ENCODE measurements at places on chromosomes 4 and X.

DNA sequence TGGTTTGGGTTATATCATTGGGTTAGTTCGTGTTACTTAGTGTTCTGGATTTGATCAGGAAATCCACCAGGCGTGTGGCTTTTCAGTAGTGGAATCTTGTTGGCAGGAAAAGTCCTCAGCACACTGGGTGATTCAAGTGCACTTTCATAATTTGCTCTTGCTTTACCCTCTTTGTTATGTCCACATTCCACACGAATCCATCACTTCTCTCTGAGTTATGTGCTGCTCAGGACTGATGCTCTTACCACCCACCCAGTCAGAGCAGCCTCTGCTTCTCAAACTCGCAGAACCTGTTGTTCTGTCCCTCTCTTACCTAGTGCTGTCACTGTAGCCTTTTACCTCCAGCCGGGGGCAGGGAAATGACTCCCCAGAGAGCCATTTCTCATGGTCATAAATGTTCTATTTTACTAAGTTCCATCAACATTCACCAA, 37.2 kb upstream of the SCRG1 start:
- DNase-seq = no peak

DNA sequence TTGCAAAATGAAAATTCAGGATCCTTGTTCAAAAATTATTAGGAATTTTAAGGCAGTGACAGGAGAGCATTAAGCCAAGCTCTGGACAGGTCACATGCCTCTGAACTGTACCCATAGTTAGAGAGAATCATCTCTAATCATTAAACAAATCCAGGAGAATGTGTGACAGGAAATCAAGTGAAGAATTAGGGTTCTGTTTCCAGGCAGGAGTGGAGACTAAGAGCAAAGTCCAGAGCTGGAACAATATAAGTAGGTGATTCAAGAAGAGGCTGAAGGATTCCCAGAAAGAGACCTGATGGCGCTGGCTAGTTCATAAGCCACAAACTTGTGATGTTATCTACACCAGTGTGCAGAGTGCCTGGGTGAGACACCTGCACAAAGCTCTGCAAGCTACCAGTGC, 104.6 kb upstream of the PRKG2 start:
- no peak for DNase-seq

GRCh38 chrX:9745417-9746115, 20.1 kb downstream of the GPR143 start:
- DNase-seq = no peak

DNA sequence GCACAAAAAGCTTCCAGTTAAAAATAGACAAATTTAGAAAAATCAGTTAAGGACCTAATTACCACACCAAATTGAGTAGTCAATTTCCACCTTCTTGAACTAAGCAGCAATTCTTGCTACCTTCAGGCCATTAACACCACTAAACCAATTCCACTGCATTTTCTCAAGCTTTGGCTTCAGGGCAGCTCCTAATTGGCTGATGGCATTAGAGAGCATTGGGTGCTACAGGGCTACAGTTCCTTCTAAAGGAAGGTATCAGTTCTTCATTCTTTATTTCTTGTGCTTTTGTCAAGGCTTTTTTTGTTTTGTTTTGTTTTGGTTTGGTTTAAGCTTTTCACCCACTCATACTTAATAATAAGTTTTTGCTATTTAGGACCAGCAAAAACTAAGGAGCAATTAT, 90.2 kb upstream of the FAM241A start:
- DNase-seq = no peak

DNA sequence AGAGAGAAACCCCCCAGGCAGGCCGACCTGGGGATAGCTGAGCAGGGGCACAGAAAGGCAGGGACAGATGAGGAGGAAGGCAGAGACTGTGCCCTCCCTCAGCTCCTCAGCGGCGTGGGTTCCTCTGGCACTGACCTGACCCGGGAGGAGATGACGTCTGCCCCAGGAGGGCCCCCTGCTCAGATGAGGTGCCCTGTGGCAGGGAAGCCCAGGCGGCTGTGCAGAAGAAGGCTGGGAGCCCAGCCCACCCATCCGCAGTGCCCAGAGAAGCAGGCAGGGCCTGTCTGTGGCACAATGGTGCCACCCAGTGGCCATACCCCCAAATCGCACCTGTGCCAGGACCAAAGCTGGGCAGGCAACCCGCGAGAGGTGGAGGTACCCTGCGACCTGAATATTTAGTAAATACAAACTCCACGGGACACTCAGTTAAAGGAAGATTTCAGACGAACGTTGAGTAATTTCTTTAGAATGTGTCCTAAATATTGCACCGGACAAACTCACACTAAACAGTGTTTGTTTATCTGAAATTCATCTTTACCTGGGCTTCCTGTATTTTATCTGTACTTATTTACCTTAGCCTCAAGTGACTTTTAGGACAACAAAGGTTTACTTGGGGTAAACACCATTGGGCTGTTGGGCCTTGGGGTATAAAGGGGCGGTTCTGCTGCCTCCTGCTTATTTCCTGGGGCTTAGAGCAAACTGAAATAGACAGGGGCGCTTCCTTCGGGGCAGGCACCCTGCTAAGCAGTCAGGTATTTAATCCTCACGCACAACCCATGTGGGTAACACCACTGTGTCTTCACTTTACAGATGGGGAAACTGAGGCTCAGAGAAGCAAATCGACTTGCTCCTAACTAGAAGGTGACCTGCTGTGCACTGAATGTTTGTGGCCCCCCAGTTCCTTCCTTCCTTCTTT, 46.5 kb upstream of the HMX1 start:
- peak; percentile 6 for DNase-seq

- no peak for DNase-seq
Measured at GRCh38 chr4:166459621-166460020, 586.6 kb downstream of the TLL1 start.

- no peak for DNase-seq
Measured at GRCh38 chr4:125316401-125316790, 1.6 kb downstream of the FAT4 start.

GRCh38 chrX:17622331-17622730, 115.0 kb upstream of the SCML1 start:
- no peak for DNase-seq

- DNase-seq = no peak
Measured at GRCh38 chr4:3485011-3485791, 22.1 kb downstream of the DOK7 start.

DNA sequence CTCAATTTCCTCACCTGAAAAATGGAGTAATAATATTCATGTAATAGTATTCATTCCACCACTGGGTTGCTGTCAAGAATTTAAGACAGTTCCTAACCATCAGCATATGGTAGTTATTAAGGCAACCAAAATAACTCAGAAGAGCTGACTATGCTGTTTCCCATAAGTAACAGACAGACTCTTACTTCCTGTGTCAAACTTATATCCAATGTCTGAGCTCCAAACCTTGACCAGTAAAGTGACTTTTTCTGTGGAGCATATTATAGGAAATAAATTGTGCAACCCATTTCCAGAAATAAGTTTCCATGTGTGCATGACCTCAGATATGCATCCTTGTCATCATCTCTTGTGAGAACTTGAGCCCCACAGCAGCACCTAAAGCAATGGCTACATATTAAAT, 78.8 kb downstream of the HADH start:
- no peak for DNase-seq

GRCh38 chr4:48858130-48858529, 27.2 kb downstream of the OCIAD1 start:
- DNase-seq = no peak

- DNase-seq = no peak
Measured at GRCh38 chrX:5324546-5324945, 904.1 kb downstream of the NLGN4X start.

- no peak for DNase-seq
Measured at GRCh38 chr4:160811956-160812355, 1351.8 kb downstream of the FSTL5 start.

DNA sequence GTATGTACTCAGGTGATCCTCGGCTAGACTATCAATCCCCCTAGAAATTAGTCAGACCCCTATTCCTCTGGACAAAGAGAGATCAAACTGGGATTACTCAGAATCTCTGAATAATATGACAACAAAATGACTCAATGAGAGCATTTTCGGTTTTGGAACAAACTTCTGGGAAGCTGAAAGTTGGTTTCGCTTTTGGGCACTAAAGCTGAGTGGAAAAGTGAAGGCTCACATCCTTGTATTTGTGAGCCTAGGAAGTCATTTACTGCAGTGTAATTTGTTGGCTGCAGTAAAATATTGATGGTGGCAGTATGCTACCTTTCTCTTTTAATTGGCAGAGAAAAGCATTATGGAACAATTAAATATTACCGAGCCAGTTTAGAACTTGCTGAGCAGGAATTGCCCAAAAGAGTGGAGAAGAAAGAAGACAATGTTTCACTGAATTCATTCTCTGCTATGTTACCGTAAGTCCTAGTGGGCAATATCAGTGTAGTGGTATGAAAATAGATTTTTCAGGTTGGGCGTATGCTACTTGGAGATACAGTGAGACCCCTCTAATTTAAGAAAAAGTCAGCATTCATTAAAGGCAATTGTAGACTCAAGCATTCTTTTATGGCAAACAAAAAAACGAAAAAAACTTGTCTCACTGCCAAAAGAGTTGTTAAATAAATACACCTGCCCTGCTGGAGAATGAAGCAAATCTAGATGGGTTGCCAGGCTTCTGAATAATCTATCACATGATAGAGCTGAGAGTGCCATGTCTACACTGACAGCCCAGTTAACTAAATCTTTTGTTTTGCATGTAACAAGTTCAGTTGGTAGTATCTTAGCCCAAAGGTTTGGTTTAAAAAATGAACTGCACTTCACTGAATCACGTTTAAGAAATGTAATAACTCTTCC, 69.6 kb downstream of the AGTR2 start:
- no peak for DNase-seq

- no peak for DNase-seq
Measured at GRCh38 chr4:53355930-53356521, 9.8 kb downstream of the SCFD2 start.

DNA sequence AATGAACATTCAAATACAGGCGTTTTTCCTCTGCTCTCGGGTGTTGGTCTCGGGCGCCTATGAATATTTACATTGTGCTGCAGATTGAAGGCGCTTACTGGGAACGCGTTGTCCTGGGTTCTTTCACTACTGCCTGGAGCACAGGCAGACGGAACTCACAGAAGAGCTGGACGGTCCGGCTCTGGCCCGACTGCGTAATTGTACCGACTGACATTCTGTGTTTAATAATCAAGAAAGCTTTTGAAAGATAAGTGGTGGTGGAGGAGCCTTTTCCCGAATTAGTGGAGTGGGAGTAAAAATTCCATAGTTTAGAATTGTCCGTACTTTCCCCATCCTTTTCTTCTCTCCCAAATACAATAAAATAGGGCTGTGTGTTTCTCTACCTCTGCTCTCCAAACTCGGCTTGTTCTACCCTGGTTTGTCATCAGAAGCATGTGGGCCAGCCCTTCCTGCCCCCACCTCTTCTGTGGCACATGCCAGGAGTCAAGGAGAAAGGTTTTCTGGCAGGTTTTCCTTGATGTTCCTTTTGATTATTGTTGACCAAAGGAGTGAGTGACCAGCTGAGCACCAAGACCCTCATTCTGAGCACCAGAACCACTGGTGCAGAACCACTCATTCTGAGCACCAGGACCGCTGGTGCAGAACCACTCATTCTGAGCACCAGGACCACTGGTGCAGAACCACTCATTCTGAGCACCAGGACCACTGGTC, 2.3 kb downstream of the FHDC1 start:
- no peak for DNase-seq

GRCh38 chrX:77003956-77004355, 443.2 kb upstream of the FGF16 start:
- no peak for DNase-seq

DNA sequence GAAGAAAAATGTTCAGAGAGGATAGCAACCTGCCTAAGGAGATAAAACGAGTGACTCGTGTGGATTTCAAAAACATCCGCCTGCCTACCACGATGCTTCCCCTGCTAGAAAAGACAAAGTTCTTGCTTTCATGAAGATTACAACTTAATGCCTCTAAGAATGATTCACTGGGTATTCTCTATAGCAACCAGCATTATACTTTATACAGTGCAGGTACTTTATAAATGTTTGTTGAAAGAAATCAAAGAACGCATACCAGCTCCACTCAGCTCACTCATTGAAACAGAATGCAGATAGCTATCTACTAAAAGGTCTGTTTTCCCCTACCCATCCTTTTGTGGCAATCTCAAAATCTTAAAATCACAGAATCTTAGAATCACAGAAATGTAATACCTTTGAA, 33.7 kb downstream of the GASK1B start:
- no peak for DNase-seq

DNA sequence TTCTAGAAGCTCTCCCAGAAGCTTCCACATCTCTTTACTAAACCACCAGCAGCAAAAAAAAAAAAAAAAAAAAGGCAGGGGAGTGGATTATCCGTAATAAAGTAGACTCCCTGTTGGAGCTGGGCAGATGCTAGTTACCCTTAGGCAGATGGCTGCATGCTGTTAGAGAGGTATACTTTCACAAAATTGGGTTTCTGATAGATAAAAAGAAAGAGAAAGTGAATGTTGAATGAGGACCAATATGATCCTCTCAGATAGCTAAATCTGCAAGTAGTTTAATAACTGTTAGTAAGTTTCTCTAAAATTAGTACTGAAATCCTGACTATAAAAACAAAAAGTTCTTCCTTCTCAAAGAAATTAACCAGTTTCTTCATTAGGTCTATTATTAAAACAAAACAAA, 195.4 kb downstream of the ANAPC10 start:
- DNase-seq = no peak

GRCh38 chrX:132810964-132811712, 147.3 kb downstream of the HS6ST2 start:
- no peak for DNase-seq

GRCh38 chr4:105895583-105896460, 551 bp downstream of the NPNT start:
- DNase-seq = no peak

GRCh38 chr4:2817701-2818350, 24.9 kb downstream of the SH3BP2 start:
- DNase-seq = no peak

DNA sequence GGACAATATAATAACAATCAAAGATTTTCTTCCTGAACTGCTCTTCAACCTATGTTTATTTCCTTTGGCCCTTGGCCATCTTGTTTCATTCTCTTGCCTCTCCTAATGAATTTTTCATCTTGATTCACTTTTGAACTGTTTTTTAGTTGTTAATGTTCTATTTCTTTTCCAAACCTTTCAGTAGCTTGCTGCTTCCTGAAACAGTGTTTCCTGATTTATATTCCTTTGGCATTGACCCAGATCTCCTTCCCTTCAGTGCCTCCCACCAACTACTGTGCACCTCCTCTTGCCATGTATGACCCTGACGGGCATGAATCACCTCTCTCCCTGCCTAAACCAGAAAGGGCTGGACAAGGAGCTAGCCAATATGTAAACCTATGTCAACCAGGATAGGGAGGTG, 25.6 kb upstream of the SPP1 start:
- DNase-seq = no peak

- DNase-seq = no peak
Measured at GRCh38 chr4:105191621-105192210, 45.0 kb downstream of the TET2 start.

- DNase-seq = no peak
Measured at GRCh38 chrX:69396916-69397315, 107.2 kb upstream of the NALF2 start.

- no peak for DNase-seq
Measured at GRCh38 chrX:102624105-102624504, 24.8 kb downstream of the ARMCX5 start.

Data from activated CD8-positive, alpha-beta memory T cell treated with anti-CD3 and anti-CD28 coated beads for 4 hours (primary cell).